ENCODE measurements at places on chromosomes 6 and 20. TPM values are rescaled to one million over a fixed set of nuclear protein-coding genes. Genes with fewer than 3 reads are reported as not detected.

Gene HDGFL1
- not detected for total RNA-seq

Gene KCNQ2
- not detected for total RNA-seq

Gene VSTM2L
- 0.75 TPM for total RNA-seq

Gene KIF25
- total RNA-seq, result not detected

Gene TRIM10
- total RNA-seq, result not detected

Gene VWA7
- total RNA-seq, result 1.4 TPM

Gene CLVS2
- total RNA-seq, result not detected

Gene LTB
- total RNA-seq, result 153 TPM

Gene CFB
- 0.33 TPM for total RNA-seq

Gene ENTPD6
- 24.9 TPM for total RNA-seq

Gene RBPJL
- not detected for total RNA-seq

Gene HLA-DQA1
- 7.8 TPM for total RNA-seq

Gene DEFB119
- not detected for total RNA-seq

Gene HLA-DPA1
- total RNA-seq, result 145 TPM

DNA sequence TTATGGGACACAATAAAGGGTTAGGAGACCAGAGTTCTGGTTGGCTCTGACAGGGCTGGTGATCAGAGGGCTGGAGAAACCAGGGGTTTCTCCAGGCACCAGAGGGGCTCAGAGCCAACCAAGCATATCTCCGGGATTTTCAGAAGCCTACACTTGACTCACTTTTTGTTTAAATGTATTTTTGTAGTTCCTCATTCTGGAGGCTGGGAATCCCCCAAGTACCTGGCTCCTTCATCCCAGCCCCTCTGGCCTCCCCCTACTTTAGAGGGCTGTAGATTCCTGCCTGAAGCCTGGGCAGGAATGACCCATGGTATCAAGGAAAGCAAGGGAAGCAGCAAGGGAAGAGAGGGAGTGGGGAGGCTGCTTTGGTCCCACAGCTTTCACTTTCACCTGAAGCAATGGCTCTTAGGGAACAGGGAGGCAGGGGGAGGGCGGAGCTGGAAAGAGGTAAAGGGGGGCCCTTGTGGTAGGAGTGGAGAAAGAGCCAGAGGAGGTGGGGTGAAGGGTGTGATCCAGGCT lies 973 bp downstream of the CD40 start:
- DNase-seq, result no peak

GRCh38 chr20:52923123-52923937 lies 48.8 kb upstream of the TSHZ2 start:
- DNase-seq, result no peak

DNA sequence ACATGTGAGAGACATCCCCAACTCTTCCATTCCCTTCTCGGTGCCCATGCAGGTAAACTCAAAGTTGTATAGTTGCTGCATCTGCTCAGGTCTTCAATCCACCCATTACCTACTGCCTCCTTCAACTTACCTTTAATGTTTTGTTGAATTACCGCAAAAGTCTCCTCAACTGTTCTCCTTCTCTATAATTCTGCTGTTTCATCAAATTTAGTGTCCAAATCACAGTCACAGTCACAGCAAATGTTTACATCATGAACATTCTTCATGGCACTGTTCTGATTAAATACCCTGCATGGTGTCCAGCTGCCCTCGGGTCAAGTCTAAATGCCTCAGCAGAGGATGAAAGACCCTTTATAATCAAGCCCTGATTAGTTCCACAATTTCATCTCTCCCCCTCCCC lies 130.1 kb downstream of the IPCEF1 start:
- no peak for DNase-seq

DNA sequence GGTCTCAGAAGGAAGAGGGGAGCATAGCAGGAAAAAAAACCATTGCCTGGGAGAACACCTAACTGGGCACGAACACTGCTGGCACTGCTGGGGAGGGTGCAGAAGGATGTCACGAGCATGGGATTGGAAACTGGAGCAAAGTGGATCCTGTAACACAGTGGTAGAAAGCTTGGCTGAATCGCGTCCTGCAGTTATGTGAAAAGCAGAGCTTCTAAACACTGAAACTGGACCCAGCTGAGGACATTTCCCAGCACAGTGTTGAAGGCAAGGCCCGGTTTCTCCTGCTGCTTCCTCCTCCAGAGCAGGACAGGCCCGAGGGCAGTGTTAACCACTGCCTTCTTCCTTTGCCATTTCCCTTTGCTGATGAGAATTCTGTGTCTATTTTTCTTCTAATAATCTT lies 6.7 kb downstream of the APMAP start:
- DNase-seq, result no peak

GRCh38 chr6:84967389-84967788 lies 203.0 kb upstream of the TBX18 start:
- no peak for DNase-seq

DNA sequence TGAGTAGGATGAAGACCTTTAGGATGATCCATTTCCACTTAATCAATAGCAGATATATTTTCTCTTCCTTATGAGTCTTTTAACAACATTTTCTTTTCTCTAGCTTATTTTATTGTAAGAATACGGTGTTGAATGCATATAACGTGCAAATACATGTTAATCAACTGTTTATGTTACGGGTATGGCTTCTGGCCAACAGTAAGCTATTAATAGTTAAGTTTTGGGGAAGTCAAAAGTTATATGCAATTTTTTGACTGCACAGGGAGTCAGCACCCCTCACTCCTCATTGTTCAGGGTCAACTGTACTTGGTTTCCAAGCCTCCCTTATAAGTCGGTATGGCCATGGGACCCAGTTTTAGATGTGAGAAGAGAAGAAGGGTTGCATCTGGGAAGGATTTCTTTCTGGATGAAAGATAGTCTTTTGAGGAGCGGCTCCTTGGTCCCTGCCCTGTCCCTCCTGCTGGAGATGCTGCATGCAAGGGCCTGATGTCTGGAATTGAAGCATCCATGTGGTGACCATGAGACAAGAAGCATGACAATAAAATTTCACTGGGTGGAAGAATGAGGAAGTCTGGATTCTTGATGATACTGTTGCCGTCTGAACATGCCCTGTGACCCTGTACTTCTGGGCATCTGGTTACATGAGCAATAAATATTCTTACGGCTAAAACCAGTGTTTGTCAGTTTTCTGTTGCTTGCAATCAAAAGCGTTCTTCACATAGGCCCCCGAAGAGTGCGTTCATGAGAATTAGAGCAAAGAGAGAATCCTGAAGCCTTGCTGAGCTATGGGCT lies 194.7 kb upstream of the PMEPA1 start:
- DNase-seq, result no peak

DNA sequence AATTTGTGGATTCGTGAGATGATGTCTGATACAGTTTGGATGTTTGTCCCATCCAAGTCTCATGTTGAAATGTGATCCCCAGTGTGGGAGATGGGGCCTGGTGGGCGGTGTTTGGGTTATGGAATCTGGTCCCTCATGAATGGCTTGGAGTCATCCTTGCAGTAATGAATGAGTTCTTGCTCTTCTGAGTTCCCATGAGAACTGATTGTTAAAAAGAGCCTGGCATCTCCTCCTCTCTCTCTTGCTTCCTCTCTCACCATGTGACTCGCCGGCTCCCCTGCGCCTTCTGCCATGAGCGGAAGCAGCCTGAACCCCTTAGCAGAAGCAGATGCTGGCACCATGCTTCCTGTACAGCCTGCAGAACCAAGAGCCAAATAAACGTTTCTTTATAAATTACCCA lies 30.5 kb upstream of the RPP40 start:
- DNase-seq, result no peak

GRCh38 chr20:53711333-53712211 lies 117.9 kb upstream of the ZNF217 start:
- no peak for DNase-seq

DNA sequence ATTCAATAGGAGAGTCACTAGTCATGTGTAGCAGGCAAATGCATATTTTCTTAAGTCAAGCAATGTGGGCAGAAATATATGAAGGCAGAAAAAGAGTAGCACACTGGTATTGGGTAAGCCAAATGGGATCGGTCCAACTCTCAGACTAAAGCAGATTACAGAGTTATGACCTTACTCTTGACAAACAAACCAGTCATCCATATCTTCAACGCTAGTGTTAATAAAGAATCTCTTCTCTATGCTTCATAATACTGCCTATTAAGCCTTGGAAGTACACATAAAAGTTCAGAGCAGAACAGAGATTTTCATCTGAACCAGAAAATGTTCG lies 320.2 kb upstream of the JARID2 start:
- no peak for DNase-seq

- DNase-seq, result no peak
These were observed 133.7 kb downstream of the PTCHD4 start for GRCh38 chr6:47977314-47977713.

- no peak for DNase-seq
These were observed 240.4 kb upstream of the MARCKS start for GRCh38 chr6:113616701-113617274.

DNA sequence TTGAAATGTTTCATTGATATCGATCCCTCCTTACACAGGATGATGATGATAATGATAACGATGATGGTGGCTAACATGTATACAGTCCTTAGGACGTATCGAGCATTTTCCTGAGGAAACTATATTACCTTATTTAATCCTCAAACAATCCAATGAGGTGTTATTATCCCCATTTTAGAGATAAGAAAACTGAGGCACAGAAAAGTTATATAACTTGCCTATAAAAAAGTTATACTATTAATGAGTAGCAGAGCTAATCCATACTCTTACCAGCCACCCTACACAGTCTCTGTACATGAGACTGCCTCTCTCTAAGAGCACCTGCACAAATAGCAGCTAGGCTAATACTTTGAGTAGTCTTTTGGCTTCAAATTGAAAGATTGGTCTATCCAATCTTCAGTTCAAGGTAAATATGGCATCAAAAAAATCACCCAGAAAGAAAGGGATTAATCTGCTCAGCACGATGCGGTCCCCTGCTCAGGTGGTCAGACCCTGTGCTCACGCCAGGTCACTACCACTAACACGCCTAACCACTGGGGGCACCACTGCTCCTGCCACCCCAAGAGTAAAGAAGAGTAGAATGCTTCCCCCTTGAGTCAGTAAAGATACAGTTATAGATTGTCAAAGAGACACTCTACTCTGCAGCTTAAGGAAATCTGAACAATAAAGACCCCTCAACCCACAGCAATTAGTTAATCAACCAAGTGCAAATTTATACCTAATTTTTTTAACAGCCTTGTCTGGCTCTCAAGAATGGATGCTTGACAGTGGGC lies 15.0 kb downstream of the GABBR1 start:
- no peak for DNase-seq

GRCh38 chr20:12093057-12093796 lies 175.5 kb downstream of the BTBD3 start:
- no peak for DNase-seq

DNA sequence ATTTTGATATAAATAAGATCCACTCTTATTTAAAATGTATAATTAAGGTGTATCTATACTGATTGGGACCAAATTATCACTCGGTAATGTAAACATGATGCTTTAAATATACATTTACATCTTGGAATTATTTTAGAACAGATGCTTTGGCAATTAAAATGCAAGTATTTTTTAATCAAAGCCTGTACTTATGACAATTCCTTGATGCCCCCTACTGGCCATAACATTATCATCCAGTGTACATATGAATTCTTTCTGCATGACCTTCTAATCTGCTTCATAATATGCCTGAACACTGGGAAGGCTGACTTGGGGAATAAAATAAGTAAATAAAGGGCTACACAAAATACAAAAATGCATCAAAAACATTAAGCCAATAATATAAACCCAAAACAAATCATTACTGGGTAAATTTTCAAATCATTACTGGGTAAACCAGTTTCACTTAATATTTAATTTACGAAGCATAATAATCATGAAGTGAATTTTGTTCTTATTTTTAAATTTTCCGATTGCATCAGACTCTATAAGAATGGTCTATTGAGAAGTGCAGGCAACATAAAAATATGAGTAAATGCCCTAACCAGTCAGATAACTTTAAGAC lies 65.1 kb downstream of the CGA start:
- no peak for DNase-seq

DNA sequence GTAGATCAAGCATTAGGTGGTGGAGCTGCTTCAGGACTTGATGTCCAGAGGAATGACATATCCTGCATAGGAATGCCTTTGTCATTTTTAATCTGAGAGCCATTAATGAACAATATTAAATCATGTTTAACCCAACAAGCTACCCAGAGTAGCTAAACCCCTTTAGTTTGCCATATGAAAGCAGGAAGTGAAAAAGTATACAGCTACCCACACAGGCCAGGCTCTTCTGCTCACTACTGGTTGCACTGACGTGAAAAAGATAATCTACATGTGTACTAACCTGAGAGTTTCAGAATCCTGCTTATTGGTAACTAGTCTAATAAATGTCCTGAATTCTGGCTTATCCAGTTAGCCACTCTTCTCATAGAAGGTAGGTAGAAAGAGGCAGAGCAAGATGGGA lies 19.9 kb downstream of the GLYATL3 start:
- no peak for DNase-seq

- no peak for DNase-seq
These were observed 19.3 kb upstream of the SEC63 start for GRCh38 chr6:107977283-107977682.

DNA sequence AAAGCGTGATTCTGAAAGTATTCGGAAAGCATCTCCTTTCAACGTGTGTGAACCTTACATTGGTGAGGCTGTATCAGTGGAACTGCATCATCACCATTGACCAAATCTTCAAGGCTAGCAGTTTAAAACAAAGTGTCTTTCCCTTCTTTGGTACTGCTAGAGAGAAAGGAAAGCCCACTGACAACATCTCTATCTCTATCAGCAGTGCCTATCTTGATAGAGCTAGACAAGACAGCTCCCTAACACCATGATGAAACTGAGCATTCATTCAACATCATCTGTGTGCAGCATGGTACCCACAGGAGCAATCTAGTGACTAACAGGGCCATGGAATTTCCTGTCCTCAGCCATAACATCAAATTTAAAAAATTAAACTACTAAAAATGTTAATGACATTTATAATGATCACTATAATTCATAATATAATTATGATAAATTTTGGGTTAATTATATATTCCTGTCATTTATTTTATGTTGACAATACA lies 31.5 kb upstream of the EDN1 start:
- no peak for DNase-seq

- no peak for DNase-seq
These were observed 5.8 kb downstream of the UBE2V1 start for GRCh38 chr20:50107086-50107660.

DNA sequence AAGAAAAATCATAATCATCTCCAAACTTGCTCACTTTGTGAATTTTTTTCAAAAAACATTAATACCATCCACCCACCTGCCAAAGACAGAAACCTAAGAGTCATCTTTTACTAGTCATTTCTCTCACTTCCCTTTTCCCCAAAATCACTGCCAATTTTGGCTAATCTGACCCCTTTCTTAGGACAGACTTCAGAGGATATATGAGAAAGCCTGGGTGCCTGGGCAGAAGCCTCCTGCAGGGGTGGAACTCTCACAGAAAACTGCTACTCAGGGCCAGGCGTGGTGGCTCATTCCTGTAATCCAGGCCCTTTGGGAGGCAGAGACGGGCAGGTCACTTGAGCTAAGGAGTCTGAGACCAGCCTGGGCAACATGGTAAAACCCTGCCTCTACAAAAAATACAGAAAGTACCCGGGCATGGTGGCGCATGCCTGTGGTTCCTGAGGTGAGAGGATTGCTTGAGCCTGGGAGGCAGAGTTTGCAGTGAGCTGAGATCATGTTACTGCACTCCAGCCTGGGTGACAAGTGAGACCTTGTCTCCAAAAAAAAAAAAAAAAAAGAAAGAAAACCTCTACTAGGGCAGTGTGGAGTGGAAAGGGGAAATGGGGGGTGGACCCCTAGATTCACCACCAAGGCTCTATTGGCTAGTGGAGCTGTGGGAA lies 3.8 kb downstream of the DEK start:
- no peak for DNase-seq

- DNase-seq, result no peak
These were observed 1100.6 kb upstream of the CITED2 start for GRCh38 chr6:140475086-140475485.

- no peak for DNase-seq
These were observed 139.1 kb upstream of the DTNBP1 start for GRCh38 chr6:15801912-15802311.

Measured in natural killer cell treated with Interleukin-12 subunit alpha and Interleukin-12 subunit beta and Interleukin-15 and Interleukin-18, amount 100 ng/mL, for 72 hours (primary cell).